ENCODE measurements at places on chromosomes 7 and 10. TPM values are rescaled to one million over a fixed set of nuclear protein-coding genes. Genes with fewer than 3 reads are reported as not detected.

NPTX2 gene
- total RNA-seq = not detected

GRCh38 chr7:27576360-27576944, 86.2 kb downstream of the HIBADH start:
- H3K27ac ChIP-seq = no peak overlapping the region
- H3K36me3 ChIP-seq = no peaks in the 10 kb centered on the region
- H3K4me1 ChIP-seq = no peaks in the 10 kb centered on the region
- no peaks in the 10 kb centered on the region for H3K27me3 ChIP-seq
- no peak for DNase-seq
- no peak overlapping the region for H3K4me3 ChIP-seq

SP8 gene
- total RNA-seq = not detected

DNA sequence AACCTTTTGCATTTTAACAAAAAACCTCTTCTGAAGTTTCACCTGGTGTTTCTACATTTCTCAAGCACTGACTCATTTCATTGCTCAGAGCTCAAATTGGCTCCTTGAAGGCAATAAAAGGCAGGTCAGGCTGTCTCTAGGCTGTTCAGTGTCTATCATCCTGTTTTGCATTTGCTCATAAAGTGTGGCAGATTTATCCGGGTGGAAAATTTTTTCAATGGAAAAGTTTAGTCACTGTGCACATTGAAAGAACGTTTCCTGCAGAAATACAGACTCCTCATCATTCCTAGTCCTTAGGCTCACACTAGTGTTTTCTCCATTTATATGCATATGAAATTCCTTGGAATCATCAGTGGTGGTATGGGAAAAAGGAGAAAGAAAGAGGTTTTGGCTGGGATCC, 114.2 kb upstream of the DGKB start:
- no peaks in the 10 kb centered on the region for H3K4me1 ChIP-seq
- no peak overlapping the region for H3K27ac ChIP-seq
- no peaks in the 10 kb centered on the region for H3K27me3 ChIP-seq
- H3K4me3 ChIP-seq = no peak overlapping the region

ITPRID1 gene
- not detected for total RNA-seq

SPOCK2 gene
- total RNA-seq = 158 TPM

- DNase-seq = no peak
- peaks cover 10% of the 10 kb centered on the region for H3K36me3 ChIP-seq
- peaks cover 15% of the 10 kb centered on the region for H3K4me1 ChIP-seq
- no peak overlapping the region for H3K27ac ChIP-seq
- no peaks in the 10 kb centered on the region for H3K27me3 ChIP-seq
Observed at GRCh38 chr7:134729895-134730294, 49.5 kb upstream of the CALD1 start.

ADCY1 gene
- total RNA-seq = 0.82 TPM

GRCh38 chr7:71785216-71785615, 626.9 kb downstream of the CALN1 start:
- no peak overlapping the region for H3K4me3 ChIP-seq
- no peaks in the 10 kb centered on the region for H3K36me3 ChIP-seq
- no peak for DNase-seq

GRCh38 chr10:131213741-131214505, 97.6 kb downstream of the TCERG1L start:
- no peaks in the 10 kb centered on the region for H3K27me3 ChIP-seq
- no peaks in the 10 kb centered on the region for H3K36me3 ChIP-seq
- DNase-seq = no peak

- DNase-seq = no peak
- H3K27me3 ChIP-seq = peaks cover 6% of the 10 kb centered on the region
Observed at GRCh38 chr7:140519007-140519399, 39.7 kb upstream of the MKRN1 start.

GRCh38 chr7:129332254-129333035, 101.8 kb upstream of the STRIP2 start:
- peaks cover 3% of the 10 kb centered on the region for H3K36me3 ChIP-seq
- H3K4me1 ChIP-seq = no peaks in the 10 kb centered on the region
- H3K27ac ChIP-seq = no peak overlapping the region
- H3K4me3 ChIP-seq = no peak overlapping the region
- no peak for DNase-seq

DNA sequence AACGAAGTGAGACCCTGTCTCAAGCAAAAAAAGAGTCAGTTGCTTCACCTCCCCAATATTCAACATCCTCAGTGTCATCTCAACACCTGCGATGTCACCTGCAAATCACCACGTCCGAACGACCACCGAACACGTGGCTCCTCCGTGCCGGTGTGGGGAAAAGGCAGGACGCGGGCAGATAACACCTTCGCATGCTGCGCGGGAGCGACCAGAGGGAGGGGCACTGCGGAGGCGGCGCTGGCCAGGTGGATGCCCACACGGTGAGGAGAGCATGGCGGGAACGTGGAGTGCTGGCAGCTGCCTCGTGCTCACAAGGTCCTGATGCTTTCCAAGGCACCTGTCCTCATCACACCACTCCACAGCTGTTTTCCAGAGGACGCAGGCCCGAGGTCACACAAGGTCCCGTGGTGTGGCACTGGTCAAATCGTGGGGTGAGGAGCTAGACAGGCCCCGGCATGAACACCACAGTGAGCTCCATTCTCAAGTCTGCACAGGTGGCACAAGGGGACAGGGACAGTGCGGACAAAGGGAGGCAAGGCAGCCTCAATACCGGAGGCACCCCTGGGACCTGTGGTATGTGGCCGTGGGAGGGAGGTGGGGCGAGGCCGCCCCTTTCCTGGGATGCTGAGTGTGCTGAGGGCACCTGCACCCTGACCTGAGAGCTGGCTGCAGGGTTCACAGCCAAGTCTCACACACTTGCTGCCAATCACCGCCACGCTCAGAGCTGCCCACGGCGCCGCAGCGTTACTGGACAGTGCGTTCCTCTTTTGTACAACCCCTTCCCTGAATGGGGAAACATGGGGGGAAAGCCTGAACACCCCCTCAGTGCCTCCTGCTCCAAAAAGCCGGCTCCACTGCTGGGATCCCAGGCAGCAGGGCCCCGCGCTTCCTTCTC, 13.0 kb downstream of the TUBGCP2 start:
- H3K27ac ChIP-seq = no peak overlapping the region
- no peaks in the 10 kb centered on the region for H3K27me3 ChIP-seq
- H3K36me3 ChIP-seq = peaks cover 56% of the 10 kb centered on the region
- peaks cover 9% of the 10 kb centered on the region for H3K4me1 ChIP-seq

GRCh38 chr10:7625836-7626235, 40.9 kb downstream of the ITIH5 start:
- H3K4me3 ChIP-seq = no peak overlapping the region
- H3K4me1 ChIP-seq = no peaks in the 10 kb centered on the region
- no peaks in the 10 kb centered on the region for H3K36me3 ChIP-seq
- H3K27me3 ChIP-seq = no peaks in the 10 kb centered on the region
- no peak overlapping the region for H3K27ac ChIP-seq
- no peak for DNase-seq

Data from activated CD4-positive, alpha-beta T cell treated with anti-CD3 and anti-CD28 coated beads for 36 hours (primary cell).